ENCODE measurements at places on chromosomes 5 and 9.

- DNase-seq = no peak
Measured at GRCh38 chr9:114981063-114981462, 50.7 kb upstream of the TNFSF8 start.

DNA sequence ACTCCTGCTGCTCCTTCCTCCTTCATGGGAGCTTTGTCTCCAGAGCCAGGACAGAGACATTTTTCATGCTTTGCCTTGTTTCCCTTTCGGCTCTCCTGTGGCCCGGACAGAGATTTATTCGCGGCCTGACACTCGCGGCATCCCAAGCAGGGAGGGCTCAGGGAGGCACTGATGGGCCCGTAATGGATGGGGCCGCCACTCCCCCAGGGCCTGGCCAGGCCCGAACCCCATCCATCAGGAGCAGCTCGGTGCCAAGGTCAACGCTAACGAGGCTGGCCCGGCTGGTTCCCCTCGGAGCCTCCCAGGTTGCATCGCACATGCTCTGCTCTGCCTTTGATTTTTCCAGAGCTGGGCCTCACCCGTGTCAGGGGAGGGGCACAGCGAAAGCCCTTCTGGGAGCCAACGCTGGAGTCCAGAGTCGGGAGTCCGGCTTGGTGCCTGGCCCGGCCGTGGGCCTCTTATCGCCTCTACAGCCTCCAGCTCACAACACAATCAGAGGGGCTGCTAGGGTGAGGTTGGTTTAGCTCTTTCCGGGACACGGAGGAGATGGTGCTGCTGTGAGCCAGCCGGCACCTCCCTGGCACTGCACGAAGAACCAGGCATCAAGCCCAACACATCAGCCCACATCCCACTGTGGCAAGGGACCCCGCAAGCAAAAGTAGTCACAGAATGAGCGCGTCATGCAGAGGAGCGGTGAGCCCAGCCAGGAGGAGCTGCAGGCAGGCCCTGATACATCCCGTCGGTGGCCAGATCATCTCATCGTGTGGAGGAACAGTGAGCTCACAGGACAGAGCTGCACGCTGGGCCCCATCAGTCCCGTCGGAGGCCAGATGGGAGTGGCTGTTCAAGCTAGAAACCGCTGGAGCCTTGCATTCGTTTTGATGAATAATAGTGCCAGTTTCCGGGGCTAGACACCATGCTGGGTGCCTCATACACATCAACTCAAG lies 72.2 kb upstream of the BARHL1 start:
- DNase-seq = no peak

GRCh38 chr9:134887686-134888602 lies 7.3 kb downstream of the FCN2 start:
- no peak for DNase-seq

GRCh38 chr9:85940832-85941621 lies at the start of gene NAA35:
TSS of gene NAA35 (plus strand) at chr9:85941146. CDS start at chr9:85942160, 1,014 bp downstream.
- DNase-seq = peak; percentile 96

DNA sequence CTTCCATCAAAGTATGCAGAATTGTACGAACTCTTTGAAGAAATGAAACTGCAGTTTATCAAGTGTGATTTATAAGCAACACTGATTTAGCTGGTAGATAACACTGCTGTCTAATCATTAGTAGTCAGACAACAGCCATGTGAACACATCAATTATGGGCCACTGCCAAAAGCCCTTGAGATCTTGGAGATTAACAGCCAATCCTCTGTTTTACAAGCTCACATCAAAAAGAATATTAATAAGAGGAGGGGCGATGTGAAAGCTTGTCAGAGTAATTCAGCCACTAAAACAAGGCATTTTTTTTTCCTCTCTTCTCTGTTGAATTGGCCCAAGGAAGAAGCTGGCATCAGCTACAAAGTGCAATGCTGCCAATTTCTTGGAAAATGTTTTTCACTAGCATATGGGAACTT lies 28.1 kb downstream of the ZNF608 start:
- no peak for DNase-seq

DNA sequence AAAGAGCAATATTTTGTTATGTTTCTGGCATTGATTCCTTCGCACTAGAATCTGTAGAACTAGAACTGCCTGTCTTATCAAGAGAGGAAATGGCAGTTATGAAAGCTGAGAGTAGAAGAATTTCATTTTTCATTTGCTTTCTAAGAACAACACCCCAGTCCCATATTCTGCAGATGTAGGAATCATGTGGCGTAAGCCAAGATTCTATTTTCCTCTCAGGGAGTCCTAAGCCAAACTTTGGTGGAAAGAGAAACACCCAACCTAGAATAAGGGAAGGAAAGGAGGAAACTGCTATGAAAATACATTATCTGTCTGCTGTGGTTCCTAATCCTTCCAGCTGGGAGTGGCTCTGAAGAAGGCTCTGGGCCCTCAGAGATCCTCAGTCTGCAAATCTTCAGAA lies 1176.9 kb upstream of the C9orf72 start:
- DNase-seq = no peak
